ENCODE measurements at places on chromosomes 5 and 9. TPM values are rescaled to one million over a fixed set of nuclear protein-coding genes. Genes with fewer than 3 reads are reported as not detected.

The ANKRD33B gene
- 3.3 TPM for total RNA-seq

The SPATA31E1 gene
- total RNA-seq = not detected

The KIF4B gene
- not detected for total RNA-seq

GRCh38 chr9:14096258-14096922 lies 217.6 kb downstream of the NFIB start:
- no peak for DNase-seq

DNA sequence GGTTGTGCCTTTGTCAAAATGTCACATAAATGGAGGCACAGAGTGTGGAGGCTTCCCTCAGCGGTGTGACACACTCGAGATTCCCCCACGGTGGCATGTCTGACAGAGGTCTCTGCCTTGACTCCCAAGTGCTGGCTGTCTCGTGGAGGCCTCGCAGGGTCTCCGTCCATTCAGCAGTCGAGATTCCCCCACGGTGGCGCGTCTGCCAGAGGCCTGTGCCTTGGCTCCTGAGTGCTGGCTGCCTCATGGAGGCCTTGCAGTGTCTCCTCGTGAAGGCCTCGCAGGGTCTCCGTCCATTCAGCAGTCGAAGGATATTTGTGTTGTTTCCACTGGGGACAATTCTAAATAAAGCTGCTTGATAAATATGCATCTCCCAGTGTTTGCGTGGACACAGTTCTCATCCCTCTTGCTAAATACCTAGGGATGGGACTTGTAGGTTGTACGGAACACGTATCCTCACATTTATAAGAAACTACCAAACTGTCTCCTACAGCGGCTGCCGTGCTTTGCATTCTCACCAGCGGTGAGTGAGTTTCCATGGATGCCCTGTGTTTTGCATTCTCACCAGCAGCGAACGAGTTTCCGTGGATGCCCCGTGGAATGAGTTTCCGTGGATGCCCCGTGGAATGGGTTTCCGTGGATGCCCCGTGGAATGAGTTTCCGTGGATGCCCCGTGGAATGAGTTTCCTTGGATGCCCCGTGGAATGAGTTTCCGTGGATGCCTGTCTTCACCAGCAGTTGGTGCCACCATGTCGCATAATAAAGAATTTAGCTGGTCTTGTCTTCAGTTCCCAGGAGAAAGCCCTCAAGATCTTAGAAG lies 25.8 kb downstream of the PNPLA7 start:
- no peak for DNase-seq

DNA sequence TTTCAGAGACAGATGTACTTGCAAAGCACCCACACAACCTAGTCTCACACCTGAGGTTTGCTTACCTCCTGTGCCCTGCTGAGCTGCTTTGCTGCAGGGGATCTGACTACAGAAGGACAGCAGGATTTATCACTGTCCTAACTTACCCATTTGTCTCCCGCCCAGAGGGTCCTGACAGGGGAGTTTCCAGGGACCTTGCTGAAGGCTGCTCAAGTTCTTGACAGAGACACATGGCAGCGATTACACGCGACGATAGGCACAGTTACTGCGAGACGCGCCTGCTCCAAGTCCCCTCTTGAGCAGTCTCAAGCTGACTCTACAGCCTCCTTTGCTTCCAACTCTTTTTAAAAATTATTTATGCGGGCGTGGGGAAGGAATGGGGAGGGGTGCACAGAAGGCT lies 24.6 kb upstream of the GALNT10 start:
- no peak for DNase-seq

DNA sequence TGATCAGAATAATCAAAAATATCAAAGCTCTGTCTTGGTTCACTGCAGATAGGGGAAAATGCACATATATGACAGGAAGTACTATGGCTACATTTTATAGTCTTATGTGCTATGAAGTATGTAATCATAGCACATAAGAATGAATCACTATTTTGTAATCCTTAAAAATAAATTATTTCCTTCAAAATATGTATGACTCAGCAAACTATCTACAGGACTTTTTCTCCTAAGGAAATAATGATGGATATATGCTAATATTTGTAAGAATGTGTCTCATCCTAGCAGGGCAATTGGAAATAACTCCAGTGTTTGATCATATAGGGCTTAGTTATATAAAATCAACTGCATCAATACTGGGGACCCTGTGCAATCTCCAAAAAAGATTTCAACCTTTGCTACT lies 85.1 kb downstream of the SLC24A2 start:
- no peak for DNase-seq

GRCh38 chr9:137030538-137031527 lies 1.1 kb downstream of the FUT7 start:
- no peak for DNase-seq

DNA sequence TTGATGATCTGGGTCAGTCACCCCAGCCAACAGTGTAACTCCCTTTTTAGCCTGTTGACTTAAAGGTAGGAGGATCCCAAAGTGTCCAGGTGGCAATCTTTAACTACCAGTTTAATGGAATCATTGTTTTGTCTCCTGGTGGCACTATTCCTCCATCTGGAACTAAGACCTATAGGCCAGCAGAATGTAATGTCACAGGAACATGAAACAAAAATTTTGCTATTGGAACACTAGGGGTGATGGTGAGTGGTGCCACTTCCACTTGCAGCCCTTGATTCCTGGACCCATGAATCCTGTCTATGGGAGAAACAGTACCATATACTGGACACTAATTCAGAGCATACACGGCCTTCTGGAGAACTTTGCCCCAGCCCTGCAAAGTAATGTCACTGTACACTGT lies 219.5 kb upstream of the RASA1 start:
- no peak for DNase-seq
